HS-5 (cell line): ENCODE measurements at places on chromosomes 7 and 10.

DNA sequence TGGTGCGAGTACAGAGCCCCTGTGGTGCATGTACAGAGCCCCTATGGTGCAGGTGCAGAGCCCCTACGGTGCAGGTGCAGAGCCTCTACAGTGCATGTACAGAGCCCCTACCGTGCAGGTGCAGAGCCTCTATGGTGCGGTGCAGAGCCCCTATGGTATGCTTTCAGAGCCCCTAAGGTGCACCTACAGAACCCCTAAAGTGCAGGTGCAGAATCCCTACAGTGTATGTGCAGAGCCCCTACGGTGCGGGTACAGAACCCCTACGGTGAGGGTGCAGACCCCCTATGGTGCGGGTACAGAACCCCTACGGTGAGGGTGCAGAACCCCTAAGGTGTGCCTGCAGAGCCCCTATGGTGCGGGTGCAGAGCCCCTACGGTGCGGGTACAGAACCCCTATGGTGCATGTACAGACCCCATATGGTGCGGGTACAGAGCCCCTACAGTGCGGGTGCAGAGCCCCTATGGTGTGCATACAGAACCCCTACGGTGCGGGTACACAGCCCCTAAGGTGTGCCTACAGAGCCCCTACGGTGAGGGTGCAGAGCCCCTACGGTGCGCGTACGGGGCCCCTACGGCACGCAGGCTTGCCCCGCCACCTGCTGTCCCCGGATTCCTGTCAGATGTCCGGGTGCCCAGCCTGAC is 53.5 kb downstream of the MGMT start:
- DNase-seq = no peak

GRCh38 chr10:46282842-46283574 is 3.8 kb upstream of the ANTXRL start:
- DNase-seq = peak; percentile 4

- no peak for DNase-seq
Measured at GRCh38 chr10:75352650-75353049, 48.9 kb downstream of the ZNF503 start.

DNA sequence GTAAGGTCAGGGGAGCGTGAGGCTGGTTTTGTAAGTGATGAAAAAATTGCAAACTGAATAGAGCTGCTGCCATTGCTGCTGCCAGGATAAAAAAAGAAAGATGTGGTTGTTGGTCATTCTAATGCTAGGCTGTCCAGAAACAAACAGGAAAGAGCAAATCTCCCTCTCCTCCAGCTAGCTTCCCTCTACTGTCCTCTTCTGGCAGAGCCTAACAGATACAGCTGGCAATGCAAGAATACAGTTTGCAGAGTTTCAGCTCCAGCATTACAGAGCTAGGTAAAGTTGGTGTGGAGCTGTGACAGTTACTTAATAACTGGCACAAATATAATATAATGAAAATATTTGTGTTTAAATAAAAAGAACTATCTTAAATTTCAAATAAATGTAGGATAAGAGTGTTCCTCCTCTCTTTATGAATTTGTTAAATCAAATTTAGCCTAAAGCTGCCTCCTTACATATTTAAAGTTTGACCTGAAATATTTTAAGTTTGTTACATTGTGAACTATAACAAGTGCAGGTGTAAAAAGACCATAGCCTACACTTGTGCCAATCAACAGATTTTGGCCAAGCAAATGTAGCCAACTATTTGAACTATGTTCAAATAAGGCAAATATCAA is 407.7 kb downstream of the SH2D4B start:
- DNase-seq = no peak

GRCh38 chr7:2445898-2446555 is 30.2 kb downstream of the GRIFIN start:
- DNase-seq = no peak

DNA sequence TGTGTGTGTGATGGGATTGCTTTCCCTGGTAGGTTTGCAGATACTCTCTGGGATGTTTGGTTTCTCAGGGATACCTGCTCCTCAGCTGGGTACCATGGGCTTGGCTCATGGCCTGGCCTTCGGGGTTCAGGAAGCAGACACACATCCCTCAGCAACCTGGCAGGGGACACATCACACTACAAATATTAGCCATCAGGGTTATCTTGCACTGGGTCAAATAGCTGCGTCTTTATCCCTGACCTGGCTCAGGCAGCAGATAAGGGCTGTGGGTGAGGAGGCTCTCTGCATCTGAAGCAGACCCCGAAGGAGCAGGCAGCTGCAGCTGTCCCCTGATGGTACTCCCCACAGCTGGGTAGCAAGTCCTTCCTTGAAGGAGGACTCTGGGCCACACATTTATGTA is 25.7 kb upstream of the CDHR3 start:
- no peak for DNase-seq

DNA sequence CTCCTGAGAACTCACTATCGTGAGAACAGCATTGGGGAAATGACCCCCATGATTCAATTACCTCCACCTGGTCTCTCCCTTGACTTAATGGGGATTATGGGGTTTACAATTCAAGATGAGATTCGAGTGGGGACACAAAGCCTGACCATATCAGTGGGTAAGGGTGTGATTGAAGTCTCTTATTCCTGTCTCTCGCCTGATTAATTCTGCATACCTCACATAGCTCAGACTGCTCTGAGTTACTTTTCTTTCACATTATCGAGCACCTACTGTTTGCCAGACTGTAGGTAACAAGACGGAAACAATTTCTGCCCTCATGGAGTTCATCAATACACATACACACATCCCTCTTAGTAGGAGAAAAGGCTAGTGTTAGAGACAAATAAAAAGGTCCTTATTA is 25.0 kb downstream of the CISD1 start:
- no peak for DNase-seq

DNA sequence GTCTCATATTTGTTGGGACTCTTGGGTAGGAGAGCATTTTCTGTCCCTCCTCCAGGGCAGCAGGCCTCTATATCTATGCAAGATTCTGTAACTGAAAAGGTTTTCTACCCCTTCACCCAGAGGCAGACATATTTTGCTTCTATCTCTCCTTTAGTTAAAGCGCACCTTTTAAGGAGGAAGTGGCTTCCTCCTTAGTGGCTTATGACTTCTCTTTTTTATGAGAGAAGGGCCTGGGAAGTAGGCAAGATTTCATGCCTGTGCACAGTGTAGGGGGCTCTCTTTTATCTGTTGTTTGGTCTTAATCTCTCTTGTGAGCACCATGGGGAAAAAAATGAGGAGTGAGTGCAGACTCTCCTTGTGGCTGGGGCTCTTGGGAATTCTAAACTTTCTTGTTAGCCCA is 122.1 kb downstream of the LRMDA start:
- DNase-seq = no peak

DNA sequence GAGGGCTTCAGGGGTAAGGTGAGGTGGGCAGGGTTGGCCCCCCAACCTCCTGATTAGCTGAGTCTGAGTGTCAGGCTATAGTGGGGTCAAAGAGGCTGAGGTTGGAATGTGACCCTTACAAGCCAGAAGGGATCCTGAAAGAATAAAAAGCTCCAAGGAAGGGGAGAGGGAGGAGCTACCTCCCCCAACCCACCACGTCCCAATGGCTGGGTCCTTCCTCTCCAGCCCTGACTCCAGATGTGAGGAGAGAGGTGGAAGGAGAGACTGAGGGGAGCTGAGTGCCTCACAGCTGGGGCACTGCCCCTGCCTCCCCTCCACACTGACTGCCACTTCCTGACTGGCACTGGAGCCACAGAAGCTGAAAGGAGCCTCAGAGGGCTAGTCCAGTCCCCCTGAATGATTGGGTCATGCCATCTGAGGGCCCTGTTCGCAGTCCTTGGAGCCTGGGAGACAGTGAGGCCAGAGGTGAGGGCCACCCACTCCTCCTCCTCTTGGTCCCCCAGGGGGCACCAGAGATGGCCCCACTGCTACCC is 20.6 kb downstream of the IMPDH1 start:
- no peak for DNase-seq

GRCh38 chr10:129716211-129716681 is 247.8 kb downstream of the EBF3 start:
- no peak for DNase-seq
